ENCODE measurements at places on chromosomes 5 and 9.

- no peak for DNase-seq
Measured at GRCh38 chr9:127258606-127259471, 5.7 kb upstream of the GARNL3 start.

DNA sequence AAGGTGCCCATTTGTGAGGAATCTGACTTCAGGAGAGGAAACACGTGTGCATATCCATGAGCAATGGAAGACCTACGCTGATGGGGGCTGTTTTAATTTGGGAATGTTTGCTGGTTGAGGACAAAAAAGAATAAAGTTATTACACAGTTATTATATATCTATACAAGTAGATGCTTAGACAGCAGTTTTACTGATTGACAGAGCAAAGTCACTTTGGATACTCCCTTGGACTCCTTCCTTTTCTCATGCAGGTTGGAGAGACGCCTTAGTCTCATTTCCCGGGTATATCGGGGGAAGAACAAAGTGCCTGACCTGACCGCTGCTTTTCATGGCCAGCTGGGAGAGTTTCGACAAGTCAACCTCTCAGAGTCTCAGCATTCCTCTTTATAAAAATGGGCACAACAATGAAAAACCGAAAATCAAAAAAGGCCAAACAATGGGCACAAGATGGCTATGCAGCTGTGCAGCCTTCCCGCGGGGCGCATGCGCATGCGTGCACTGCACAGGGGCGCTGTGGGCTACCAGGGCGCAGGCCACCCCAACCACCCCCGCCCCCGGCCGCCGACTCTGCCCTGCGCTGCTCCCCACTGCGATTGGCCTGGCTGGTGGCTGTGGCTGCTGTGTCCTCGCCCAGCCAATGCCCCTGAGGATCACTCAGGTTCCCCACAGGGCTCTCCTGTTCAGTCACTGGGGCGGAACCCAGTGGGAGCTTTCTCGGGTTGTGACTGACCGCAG lies 18.1 kb downstream of the NFIL3 start:
- DNase-seq: no peak

GRCh38 chr5:139851558-139851957 lies 56.0 kb downstream of the PSD2 start:
- no peak for DNase-seq

- no peak for DNase-seq
Measured at GRCh38 chr9:34690983-34691935, at the start of gene CCL19. TSS of gene CCL19 (minus strand) at chr9:34691276. CDS start at chr9:34691139, 137 bp downstream.

GRCh38 chr5:54311176-54311677 lies 854 bp upstream of the ARL15 start:
- no peak for DNase-seq

DNA sequence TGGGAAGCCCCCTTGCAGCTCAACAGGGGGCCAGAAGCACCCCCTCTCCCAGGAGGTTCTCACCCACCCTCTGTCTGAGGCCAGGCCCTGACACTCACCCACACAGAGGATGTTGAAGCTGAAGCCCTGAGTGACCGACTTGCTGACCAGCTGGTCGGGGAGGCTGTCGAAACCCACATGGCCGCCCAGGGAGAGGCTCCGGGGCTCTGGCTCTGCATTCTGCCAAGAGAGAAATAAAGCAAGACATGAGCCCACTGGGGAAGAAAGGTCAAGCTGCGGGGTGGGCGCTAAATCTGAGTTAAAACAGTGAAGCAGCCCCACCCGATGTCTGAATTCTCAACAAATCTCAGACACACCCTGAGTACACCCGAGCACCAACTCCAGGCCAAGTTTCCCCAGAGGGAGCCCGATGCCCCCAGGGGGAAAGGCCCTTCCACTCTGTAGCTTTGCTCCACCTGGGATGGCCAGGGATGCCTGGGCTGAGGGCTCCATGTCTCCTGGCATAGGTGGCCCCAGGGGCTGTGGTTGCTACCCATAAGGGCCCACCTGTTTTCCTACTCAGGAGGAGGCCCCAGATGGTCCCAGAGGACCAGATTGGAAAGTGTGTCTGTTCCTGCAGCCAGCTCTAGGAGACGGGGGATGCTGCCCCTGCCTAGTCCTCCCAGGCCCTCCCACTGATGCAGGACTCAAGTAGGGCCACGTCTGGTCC lies 11.6 kb downstream of the SEPTIN8 start:
- DNase-seq: no peak

DNA sequence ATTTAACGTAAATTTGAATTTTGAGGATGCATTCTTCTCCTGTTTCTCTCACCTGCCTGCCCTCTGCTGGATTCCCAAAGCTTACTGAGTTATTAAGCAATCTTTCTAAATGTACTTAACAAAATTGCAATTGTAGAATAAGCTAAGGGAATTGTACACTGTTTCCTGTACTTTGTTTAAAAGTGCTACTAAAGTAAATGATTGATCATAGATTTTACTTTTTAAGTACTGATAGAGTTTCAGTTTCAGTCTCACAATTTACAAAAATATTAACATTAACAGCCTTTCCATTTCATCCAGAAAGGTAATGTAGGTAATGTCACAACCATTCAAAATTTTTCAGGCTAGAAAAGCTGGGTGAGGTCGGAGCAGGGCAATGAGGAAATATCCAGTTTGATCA lies 4.8 kb upstream of the RANBP17 start:
- DNase-seq: no peak

- DNase-seq: no peak
Measured at GRCh38 chr5:43839218-43839617, 236.2 kb downstream of the NNT start.

- no peak for DNase-seq
Measured at GRCh38 chr5:107698286-107698685, 27.5 kb upstream of the EFNA5 start.

Data from omental fat pad (tissue), 4 donors.